ENCODE measurements at places on chromosomes 11 and 22. TPM values are rescaled to one million over a fixed set of nuclear protein-coding genes. Genes with fewer than 3 reads are reported as not detected.

The ROBO3 gene
- total RNA-seq, result 13.7 TPM

The SCT gene
- not detected for total RNA-seq

The NXPE4 gene
- not detected for total RNA-seq

The OSM gene
- not detected for total RNA-seq

The MUC6 gene
- total RNA-seq, result not detected

The BARX2 gene
- not detected for total RNA-seq

The PKDREJ gene
- total RNA-seq, result not detected

Measured in subcutaneous preadipocyte (primary cell).